LNCaP clone FGC (cell line): ENCODE measurements at places on chromosomes 11 and 22.

GRCh38 chr22:40595497-40596234, 40.9 kb downstream of the MRTFA start:
- no peak for DNase-seq

DNA sequence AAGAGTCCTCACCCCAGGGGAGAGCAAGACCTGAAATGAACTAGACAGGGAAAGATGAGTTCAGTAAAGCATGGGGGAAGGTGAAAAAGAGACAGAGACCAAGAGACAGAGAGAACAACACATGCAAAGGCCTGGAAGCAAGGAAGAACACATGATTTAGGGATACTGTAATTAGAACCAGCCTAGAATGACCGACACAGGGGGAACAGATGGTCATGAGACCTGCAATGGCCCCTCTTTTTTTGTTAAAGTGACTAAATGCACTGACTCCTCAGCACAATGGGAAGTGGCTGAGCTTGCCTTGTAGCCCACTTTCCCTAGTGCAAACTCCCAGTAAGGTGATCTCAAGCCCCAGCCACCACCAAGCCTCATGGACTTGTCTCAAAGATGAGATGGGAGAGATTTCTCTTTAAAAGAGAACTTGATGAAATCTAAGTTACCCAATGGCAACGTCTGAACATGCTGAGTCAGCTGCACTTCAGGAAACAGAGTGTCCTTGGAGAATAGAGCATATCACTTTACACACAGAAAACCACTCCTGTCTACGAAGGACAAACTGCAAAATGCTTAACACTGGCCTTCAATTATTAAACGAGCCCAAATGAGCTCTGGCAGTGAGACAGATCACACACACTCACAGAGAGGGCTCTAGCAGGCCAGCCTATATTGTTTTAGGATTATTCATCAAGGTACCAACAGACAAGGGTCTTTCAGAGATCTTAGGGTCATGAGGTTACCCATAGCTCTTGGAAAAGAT, 91.0 kb downstream of the SERGEF start:
- DNase-seq: no peak

- no peak for DNase-seq
Measured at GRCh38 chr11:28169816-28170215, 61.6 kb downstream of the METTL15 start.

DNA sequence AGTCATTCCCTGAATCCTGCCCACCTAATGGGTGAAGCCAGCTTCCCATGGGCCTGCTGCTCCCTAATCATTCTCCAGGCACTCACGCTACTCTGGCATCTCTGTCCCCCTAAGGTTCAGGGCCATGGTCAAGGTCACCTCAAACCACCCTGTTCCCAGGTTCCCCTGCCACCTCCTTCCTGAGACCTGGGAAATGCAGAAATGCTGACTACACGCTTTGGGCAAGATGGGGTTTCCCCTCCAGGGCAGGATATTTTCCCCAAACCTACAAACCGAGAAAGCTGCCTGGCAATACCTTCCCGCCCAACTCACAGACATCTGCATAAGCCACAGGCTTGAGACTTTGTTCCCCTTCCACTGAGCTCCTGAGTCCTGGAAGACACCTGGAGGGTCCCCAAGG, 97.6 kb downstream of the FEZ1 start:
- DNase-seq: no peak

DNA sequence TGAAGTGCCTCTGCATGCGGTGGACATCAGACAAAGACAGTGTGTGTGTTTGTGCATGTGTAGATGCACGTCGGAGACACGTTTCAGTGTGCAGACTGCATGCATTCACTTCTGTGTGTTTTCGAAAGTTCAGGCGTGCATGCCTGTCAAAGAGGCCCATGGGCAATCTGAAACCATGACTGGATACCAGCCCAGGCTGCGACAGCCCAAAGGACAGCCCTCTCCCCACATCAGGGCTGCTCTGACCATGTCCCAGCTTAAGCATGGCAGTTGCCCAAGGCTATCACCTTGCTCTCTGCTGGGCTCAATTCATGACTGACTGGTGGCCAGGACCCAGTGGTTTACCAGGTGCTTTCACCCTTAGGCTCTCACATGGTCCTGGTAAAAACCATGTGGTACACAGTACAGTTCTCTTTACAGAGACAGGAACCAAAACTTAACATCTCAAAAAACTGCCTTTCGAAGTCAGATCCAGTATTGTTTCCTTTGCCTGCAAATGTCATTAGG, 423.7 kb upstream of the CADM1 start:
- no peak for DNase-seq

DNA sequence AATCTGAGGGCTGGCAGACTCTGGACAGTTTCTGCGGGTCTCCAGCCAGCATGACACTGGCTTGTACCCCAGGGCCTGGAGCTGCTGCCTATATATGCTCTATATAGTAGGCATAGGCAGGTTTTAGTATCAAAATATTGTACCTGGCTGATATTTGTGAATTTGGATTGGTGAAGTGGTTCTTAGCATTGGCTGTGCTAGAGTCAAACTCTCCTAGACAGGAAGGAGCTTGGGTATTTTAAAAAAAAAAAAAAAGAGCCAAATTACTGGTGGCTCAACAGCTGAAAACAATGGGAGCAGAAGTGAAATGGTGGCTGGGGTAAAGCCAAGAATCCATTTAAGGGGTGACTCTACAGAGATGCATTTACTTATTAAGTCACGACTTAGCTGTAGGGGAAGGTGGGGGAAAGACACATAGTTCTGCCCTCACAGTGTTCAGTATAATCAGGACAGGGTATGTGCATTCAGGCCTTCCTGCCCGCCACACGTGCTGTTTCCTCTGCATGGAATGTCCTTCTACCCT, 11.0 kb upstream of the MTFP1 start:
- no peak for DNase-seq
